ENCODE measurements at places on chromosomes 2 and 18.

GRCh38 chr2:53484531-53484930, 283.1 kb upstream of the CHAC2 start:
- no peak for DNase-seq

- no peak for DNase-seq
Observed at GRCh38 chr2:181988154-181988924, 2.7 kb downstream of the PPP1R1C start.

GRCh38 chr2:216287251-216287650, 85.0 kb downstream of the MARCHF4 start:
- DNase-seq = no peak

DNA sequence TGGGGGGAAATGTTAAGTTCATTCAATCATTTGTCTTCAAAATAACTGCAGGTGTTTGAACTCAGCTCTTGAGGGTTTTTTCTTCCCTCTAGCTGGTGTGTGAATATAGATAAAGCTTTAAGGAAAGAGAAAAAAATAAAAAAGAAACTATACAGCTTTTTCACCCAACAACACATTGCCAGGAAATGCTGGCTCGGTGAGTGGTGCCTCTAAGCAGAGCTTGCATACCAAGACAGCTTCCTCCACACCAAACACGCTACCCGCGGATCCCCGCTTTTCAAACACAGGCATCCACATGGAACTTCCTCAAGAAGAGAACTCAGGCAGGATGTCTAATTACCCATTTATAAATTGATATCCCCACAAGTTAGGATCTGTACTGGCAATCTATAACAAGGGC, 69.8 kb upstream of the TANK start:
- DNase-seq = no peak

DNA sequence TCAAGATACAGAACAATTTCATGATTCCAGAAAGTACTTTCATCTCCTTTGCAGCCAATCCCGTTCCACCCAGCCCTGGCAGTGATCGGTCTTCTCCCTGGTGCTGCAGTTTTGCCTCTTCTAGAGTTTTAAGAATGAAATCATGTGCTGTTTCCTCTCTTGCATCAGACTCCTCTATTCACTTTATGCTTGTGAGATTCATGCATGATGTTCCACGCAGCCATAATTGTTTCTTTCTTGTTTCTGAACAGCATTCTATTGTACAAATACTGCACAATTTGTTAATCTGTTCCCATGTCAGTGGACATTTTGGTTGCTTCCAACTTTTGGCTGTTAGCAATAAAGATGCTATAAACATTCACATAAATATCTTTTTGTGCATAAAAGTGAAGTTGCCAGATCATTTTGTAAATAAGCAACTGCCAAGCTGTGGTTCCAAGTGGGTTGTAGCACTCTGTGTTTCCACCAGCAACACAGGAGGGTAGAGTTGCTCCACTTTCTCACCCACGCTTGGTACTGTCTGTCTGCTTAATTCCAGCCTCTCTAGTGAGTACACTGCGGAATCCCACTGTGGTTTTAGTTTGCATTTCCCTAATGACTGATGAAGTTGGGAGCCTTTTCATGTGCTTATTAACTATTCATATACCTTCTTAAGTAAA, 104.5 kb downstream of the TWIST2 start:
- no peak for DNase-seq

- no peak for DNase-seq
Observed at GRCh38 chr2:88669482-88670214, 21.8 kb upstream of the RPIA start.
